ENCODE measurements at places on chromosomes 2 and 18. TPM values are rescaled to one million over a fixed set of nuclear protein-coding genes. Genes with fewer than 3 reads are reported as not detected.

The SLC25A52 gene
- not detected for total RNA-seq

The IMPACT gene
- total RNA-seq: 15.6 TPM

The COLEC11 gene
- 5.4 TPM for total RNA-seq

The KLHL30 gene
- total RNA-seq: 31.7 TPM

The CYP26B1 gene
- 3.1 TPM for total RNA-seq

The MYO1B gene
- 38.8 TPM for total RNA-seq

DNA sequence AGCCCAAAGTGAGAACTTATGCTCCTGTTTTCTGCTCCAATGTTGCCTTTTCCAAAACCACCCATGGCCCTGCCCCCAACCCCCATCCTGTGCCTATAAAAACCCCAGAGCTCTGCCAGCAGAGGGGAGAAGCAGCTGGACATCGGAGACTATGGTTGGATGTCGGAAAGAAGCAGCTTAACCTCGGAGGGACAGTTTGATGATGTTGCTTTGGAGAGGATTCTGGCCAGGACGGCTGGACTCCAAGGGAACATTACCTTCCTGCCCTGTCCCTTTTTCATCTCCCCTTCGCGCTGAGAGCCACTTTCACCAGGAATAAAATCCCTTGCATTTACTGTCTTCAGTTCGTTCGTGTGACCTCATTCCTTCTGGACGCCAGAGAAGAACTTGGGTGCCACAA, 158.4 kb downstream of the PTPRM start:
- no peak overlapping the region for H3K4me3 ChIP-seq
- H3K27me3 ChIP-seq: no peaks in the 10 kb centered on the region
- no peak overlapping the region for H3K27ac ChIP-seq
- DNase-seq: no peak

DNA sequence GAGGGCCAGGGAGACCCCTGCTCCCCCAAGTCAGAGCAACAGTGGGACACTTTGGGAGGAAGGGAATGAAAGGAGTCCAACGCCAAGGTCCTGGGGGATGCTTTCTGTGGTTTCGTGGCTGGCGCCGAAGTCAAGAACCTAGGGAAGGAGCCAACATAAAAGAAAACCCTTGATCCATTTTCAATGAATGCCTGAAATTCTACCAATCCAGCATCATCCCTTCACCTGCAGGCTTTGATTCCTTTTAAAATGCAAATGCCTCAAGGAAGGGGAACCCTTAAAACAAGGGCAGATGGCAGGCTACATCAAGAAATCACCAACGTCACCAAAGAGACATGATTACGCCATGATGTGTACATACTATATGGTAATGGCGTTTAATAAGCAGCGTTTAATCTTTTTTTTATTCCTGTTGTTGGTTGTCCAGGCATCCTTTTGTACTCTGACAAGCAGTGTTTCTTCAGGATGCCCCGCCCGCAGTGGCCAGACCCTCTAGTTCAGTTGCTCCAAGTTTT, 123.3 kb upstream of the SLC1A4 start:
- H3K27me3 ChIP-seq: no peaks in the 10 kb centered on the region
- no peaks in the 10 kb centered on the region for H3K36me3 ChIP-seq
- H3K4me1 ChIP-seq: peaks cover 12% of the 10 kb centered on the region
- H3K4me3 ChIP-seq: no peak overlapping the region
- DNase-seq: no peak
- H3K27ac ChIP-seq: no peak overlapping the region

DNA sequence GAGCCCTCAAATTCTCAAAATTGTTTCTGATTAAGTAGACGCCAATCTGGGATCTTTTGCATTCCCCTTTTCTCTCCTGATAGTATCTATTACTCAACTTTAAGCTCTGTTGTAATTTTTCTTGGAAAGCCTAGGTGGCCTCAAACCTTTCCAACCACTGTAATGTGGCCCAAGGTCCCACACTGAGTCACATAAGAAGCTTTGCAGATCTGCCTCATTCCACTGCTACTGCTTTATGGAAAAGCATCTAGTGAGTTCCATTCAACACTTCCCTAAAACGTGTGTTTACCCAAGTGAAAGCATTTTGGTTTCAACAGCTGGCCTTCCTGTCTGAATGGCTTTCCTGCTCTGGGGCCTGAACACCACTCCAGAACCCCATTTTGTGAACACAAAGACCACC, 493.6 kb upstream of the SPHKAP start:
- H3K27me3 ChIP-seq: no peaks in the 10 kb centered on the region
- H3K4me1 ChIP-seq: no peaks in the 10 kb centered on the region
- H3K36me3 ChIP-seq: no peaks in the 10 kb centered on the region
- no peak for DNase-seq
- no peak overlapping the region for H3K27ac ChIP-seq
- no peak overlapping the region for H3K4me3 ChIP-seq

- peak overlapping the region; percentile 56 for H3K4me3 ChIP-seq
- H3K27me3 ChIP-seq: peaks cover 89% of the 10 kb centered on the region
- H3K4me1 ChIP-seq: peaks cover 8% of the 10 kb centered on the region
These were observed 896 bp downstream of the CACNB4 start for GRCh38 chr2:152097801-152098495.

DNA sequence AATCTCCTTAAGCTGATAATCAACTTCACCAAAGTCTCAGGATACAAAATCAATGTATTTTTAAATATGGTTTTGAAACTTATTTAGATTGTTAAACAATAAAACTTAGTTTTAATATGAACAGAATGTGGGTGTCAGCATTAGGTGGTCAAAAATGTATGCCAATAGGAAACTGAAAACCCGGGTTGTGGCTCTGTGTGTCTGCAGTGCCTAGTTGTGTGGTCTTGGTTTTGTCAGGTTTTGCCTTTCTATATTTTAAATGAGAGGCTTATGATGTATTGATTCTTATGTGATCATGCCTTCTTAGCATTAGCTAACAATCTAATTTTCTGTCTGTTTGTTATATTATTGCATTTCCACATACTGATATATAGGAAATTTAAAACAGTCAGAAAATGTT, 227.8 kb downstream of the ZNF407 start:
- no peak overlapping the region for H3K27ac ChIP-seq
- DNase-seq: no peak
- no peaks in the 10 kb centered on the region for H3K36me3 ChIP-seq
- no peak overlapping the region for H3K4me3 ChIP-seq
- H3K27me3 ChIP-seq: no peaks in the 10 kb centered on the region

DNA sequence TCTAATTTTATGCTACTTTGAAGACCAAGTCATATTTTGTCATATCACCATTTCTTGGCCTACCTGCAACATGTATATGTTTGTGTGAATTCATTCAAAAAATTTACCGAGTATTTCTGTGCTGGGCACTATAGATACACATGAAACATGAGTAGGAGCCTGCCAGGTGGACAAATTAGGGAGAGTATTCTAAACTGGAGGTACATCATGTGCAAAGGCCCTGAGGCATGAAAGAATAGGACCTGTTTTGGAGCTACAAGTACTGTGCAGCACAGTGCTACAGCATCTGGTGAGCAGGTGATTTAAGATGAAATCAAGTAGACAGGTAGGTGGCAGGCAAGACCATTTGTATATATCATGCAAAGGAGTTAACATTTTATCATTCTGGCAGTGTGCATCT, 152.9 kb downstream of the MYO3B start:
- no peaks in the 10 kb centered on the region for H3K4me1 ChIP-seq
- no peak overlapping the region for H3K27ac ChIP-seq
- no peaks in the 10 kb centered on the region for H3K36me3 ChIP-seq
- no peaks in the 10 kb centered on the region for H3K27me3 ChIP-seq

DNA sequence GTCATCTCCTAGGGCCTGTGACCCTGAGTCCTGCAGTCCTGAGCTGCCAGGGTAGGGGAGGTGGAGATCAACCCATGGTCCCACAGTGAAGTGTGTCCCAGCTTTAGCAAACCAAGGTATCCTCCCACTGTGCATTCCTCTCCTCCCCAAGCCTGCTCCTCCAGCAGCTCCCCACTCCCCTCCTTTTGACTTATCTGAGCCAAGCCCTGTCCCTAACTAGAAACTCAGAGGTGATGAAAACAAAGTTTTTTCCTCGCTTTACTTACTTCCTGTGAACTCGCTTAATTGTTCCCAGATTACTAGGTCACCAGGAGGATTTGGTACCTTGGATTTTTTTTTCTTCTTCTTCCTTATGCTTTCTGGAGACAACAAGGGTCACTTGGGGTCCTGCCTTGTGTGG, 80.8 kb downstream of the EHD3 start:
- H3K4me3 ChIP-seq: no peak overlapping the region
- H3K27me3 ChIP-seq: no peaks in the 10 kb centered on the region
- no peaks in the 10 kb centered on the region for H3K36me3 ChIP-seq
- no peaks in the 10 kb centered on the region for H3K4me1 ChIP-seq

GRCh38 chr2:2234398-2235195, 96.5 kb downstream of the MYT1L start:
- H3K4me1 ChIP-seq: no peaks in the 10 kb centered on the region
- H3K4me3 ChIP-seq: no peak overlapping the region
- no peaks in the 10 kb centered on the region for H3K36me3 ChIP-seq
- no peak overlapping the region for H3K27ac ChIP-seq
- no peaks in the 10 kb centered on the region for H3K27me3 ChIP-seq
- no peak for DNase-seq

GRCh38 chr2:40325116-40325515, 126.8 kb downstream of the SLC8A1 start:
- H3K4me1 ChIP-seq: peaks cover 9% of the 10 kb centered on the region
- H3K4me3 ChIP-seq: no peak overlapping the region
- H3K36me3 ChIP-seq: no peaks in the 10 kb centered on the region
- H3K27me3 ChIP-seq: no peaks in the 10 kb centered on the region
- peak overlapping the region; percentile 46 for H3K27ac ChIP-seq

GRCh38 chr2:216690853-216691741, 4.3 kb downstream of the IGFBP5 start:
- H3K4me3 ChIP-seq: peak overlapping the region; percentile 75
- H3K36me3 ChIP-seq: no peaks in the 10 kb centered on the region
- no peaks in the 10 kb centered on the region for H3K27me3 ChIP-seq
- H3K27ac ChIP-seq: peak overlapping the region; percentile 39
- peaks cover 26% of the 10 kb centered on the region for H3K4me1 ChIP-seq

DNA sequence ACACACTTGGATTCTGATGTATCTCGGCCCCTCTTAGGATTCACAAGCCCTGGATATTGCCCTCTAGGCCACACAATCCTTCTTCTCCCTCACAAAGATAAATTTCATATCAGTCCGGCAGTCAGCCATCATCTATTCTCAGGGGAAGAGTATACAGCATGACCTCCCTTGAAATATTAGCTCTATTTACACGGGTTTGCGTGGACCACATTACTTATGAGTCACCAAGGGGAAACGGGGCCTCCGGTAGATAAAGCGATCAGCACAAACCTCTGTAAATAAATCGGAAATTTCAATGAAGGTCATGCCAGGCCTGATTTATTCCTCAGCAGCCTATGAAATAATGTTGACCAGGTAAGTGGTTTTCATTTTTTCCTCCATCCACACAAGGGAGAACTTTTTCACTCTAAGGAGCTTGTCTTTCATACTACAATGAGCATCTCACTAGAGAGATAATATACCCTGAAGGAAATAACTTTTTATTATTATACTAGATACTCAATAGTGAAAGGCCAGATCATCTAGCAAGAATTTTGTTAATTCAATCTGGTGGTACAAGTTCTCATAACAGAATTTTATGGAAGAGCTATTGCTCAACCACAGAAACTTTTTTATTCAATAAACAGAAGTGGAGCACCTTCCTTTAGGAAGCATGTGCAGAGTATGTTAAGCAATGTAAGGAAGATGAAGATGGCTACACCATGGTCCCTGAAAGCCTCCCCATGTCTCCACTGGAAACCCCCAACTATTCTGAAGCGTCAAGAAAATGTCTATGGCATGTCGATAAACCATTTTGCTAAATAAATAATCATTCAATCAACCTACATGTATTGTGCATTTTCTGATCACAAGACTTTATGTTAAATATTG, 125.2 kb upstream of the PIK3C3 start:
- no peaks in the 10 kb centered on the region for H3K27me3 ChIP-seq
- H3K4me1 ChIP-seq: no peaks in the 10 kb centered on the region
- H3K4me3 ChIP-seq: no peak overlapping the region
- no peaks in the 10 kb centered on the region for H3K36me3 ChIP-seq

- H3K27me3 ChIP-seq: no peaks in the 10 kb centered on the region
- no peaks in the 10 kb centered on the region for H3K36me3 ChIP-seq
- H3K4me1 ChIP-seq: no peaks in the 10 kb centered on the region
- DNase-seq: no peak
- no peak overlapping the region for H3K27ac ChIP-seq
These were observed 261.2 kb downstream of the BCL11A start for GRCh38 chr2:60292242-60292641.

DNA sequence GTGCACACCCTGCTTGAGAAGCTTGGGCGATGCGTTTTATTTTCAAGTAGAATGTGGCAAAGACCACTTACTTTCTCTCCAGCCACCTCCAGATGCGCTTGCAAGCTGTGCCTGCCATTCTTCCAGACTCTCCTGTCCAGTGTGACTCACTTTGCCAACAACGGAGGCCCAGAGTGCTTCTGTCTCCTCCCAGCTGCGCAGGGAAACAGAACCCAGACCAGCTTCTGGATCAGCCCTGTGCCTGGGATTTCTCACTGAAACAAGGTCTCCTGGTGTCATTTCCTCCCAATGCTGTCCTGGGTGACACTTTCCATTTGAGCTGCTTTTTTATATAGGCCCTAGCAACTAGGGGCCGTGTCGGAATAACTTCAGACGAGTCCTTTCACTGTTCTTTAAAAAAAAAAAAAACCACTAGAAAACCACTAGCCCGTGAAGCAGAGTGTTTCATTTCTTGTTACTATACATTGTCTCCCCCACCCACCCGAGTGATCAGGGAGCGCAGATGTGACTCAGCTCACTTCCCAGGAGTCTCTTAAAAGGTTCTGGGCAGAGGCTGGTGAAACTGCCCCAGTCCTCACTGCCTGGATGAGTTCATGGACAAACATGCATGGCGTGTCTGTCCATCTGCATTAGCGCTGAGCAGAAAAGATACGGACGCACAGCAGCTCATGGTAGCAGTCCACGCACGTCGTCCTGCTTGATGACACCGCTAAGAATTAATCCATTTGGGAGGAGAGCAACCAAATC, 25.3 kb upstream of the RPL31 start:
- no peaks in the 10 kb centered on the region for H3K4me1 ChIP-seq
- no peaks in the 10 kb centered on the region for H3K36me3 ChIP-seq
- peak; percentile 11 for DNase-seq
- no peak overlapping the region for H3K27ac ChIP-seq
- no peaks in the 10 kb centered on the region for H3K27me3 ChIP-seq

DNA sequence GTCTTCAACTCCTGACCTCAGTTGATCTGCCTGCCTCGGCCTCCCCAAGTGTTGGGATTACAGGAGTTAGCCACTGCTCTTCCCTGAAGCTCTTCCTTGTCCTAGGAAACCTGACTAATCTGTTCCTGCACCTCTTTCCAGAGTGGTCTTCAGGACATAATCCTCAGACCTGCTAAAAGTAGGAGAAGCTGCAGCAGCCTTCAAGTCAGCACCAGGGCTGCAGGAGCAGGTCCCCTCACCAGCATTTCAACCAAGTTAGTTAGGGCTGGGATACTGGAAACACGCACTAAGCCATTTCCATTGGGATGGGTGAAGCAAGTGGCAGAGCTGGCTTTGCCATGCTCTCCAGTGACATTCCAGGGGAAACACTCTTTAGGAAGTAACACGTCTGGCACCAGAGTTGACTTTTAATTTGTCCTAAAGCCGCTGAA, 9.9 kb downstream of the NCL start:
- H3K27ac ChIP-seq: peak overlapping the region; percentile 74
- H3K4me3 ChIP-seq: no peak overlapping the region
- H3K27me3 ChIP-seq: no peaks in the 10 kb centered on the region
- H3K4me1 ChIP-seq: peaks cover 13% of the 10 kb centered on the region
- DNase-seq: no peak

All from cardiac muscle cell (in vitro differentiated cells and primary cell).